Fibroblast of mammary gland (primary cell): ENCODE measurements at places on chromosomes 11 and 22.
A peak's percentile ranks its signal among the peaks of the same experiment; 100 is the strongest.

DNA sequence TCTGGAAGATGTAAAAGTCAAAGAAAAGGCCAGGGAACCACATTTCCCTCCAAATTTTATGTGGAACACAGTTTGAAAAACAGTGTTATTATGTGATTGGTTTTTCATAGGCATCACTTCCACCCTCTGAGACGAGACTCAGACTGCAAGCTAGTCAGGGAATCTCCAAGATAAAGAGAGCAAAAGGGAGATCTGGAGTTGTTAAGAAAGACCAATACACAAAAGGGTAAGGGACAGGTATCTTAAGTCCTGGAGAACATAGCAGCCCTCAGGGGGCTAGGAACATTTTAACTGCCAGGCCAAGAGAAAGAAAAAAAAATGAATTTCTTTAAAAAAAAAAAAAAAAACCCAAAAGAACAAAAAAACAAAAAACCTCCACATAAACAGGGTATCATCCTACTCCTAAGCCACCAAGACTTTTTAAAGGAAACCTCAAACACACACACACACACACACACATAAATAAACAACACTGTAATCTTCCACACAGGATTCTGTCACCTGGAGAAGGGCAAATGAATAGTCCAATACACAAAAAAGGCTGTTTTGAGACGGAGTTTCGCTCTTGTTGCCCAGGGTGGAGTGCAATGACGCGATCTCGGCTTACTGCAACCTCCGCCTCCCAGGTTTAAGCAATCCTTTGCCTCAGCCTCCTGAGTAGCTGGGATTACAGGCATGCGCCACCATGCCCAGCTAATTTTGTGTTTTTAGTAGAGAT lies 44.5 kb downstream of the CELF1 start:
- DNase-seq = no peak

- no peak for DNase-seq
Observed at GRCh38 chr11:32039149-32039548, 51.7 kb upstream of the RCN1 start.

DNA sequence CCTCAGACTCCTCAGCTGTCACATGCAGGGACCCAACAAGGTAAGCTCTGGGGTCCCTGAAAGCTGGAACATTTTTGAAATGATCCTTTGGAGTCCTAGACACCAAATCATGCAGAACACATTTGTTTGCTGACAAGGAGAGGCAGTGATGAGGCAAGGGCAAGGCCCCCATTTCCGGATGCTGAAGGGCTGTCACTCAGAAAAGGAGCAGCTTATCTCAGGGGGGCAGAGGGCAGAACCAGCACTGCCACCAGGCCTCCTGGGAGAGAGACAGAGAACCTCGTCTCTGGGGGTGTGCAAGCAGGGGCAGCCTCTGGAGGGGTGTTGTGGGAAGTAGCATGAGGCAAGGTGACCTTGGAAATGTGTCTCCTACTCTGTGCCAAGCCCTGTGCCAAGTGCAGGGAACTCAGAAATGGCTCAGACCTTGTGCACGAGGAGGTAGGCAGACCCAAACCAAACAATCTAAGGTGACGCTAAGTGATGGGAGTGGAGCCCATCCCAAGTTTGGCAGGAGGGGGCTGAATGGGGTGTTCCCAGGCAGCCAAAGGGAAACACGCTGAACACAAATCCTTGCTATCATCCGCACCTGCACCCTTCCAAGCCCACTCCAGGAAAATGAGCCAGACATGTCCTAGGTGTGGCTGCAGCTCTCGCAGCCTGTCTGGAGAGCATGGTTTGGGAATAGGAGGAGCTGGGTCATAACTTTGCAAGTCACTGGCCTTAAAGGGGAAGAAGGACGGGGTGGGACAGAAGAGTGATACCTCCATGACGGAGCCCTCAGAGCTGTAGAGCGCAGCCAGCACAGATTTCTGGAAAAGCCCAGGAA lies 94.2 kb downstream of the PDE2A start:
- DNase-seq = no peak

GRCh38 chr11:8714622-8715225 lies 32.1 kb downstream of the RPL27A start:
- no peak for DNase-seq

GRCh38 chr11:2518983-2519340 lies 74.2 kb downstream of the KCNQ1 start:
- no peak for DNase-seq

DNA sequence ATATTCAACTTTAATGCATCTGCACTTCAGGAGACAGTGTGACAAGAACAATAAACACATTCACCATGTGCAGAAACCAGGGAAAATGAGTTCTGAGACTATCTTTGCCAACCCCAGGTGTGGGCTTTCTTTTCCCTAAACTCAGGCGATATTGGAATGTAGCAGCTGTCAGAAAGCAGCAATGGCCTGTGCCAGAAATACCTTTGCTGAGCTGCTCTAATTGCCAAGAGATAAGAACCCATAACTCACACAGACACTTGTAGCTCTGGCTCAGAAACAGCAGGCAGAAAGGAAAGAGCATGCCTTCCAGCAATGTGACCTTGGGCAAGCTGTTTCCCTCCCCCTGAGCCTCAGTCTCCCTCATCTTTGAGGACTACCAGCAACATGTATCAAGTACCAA lies 77.6 kb downstream of the PLEKHA7 start:
- no peak for DNase-seq

- no peak for DNase-seq
Observed at GRCh38 chr11:46388619-46389449, 2.7 kb downstream of the CHRM4 start.

DNA sequence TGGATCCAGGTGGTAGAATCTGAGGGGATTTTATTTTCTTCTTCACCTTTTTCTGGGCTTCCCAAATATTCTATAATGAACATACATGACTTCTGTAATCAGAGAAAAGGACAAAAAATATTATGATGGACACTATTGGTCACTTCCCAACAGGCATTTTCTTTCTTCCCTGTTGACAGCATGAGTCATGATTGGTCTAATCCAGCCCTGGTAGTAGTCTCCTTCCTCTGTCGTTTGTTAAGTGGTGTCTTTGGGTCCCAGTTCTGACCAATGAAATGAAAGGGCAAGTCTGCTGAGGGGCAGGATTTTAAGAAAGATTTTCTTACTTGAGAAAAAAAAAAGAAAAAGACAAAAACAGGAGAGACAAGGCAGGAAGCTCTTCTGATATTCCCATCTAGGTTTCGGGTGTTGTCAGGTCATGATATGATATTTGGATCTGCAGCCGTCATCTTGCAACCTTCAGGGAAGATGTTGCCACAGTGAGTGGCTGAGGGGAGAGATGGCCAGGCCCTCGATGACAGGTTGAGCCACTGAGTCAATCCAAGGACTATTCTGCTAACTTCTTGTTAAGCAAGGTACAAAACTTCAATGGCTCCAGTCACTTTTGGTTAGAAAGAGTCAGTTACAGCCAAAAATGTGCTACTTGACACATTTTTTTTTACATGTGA lies 23.3 kb upstream of the PLEKHB1 start:
- peak; percentile 12 for DNase-seq

- DNase-seq = peak; percentile 33
Observed at GRCh38 chr11:45590743-45591142, 74.7 kb downstream of the CHST1 start.

DNA sequence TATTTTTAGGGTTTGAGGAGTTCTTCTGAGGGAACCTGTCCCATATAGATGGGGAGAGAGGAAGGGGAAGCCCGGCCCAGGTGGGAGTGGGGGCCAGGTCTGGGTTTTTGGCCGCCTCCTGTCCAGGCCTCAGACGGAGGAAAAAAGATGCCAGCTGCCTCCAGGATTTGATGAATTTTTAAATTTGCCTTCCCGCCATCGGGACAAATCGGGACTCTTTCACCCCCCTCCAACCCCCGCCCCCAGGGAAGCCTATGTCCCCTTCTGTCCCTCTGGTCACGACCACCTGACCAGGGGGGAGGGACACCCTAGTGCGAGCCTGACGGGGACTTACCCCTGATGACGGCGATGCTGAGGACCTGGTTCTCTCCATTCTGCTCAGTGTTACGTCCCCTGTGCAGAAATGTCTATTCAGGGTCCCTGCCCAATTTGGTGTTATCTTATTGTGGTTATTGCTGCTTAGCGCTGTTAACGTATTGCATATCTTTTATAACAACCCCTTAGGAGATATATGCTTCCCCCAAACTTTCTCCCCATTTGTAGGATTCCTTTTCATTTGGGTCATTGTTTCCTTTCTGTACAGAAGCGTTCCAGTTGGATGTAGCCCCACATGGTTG lies 115.9 kb upstream of the GRK3 start:
- peak; percentile 21 for DNase-seq

DNA sequence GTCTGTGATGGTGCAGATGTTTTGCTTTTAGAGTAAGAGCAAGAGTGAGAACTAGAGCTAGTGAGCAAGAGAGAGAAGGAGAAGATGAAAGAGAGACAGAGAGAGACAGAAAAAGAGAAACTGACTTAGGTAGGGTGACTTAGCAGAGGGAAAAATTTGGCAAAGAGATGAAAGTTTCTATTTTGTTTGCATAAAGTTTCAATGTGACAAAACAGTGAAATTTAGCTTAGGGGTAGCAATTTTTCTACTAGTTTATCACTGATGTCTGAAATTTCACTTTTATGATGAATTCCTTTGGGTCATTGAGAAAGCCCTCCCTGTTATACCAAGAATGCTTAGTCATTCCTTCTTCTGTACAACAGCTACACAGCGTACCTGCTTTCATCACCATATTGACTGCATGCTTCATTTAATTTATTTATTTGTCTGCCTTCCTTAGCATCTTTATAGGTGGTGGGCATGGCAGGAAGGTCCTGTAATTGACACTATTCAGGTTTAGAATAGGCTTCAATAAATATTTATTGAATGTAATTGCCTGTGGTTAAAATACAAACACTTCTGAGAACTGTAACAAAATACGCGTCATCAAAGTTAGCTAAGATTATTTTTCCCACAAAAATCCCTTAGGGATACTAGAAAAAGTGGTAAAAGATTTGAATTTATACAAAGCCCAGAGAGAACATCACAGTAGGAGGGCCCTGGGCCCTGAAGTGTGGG lies 19.9 kb upstream of the CTSC start:
- DNase-seq = peak; percentile 70

DNA sequence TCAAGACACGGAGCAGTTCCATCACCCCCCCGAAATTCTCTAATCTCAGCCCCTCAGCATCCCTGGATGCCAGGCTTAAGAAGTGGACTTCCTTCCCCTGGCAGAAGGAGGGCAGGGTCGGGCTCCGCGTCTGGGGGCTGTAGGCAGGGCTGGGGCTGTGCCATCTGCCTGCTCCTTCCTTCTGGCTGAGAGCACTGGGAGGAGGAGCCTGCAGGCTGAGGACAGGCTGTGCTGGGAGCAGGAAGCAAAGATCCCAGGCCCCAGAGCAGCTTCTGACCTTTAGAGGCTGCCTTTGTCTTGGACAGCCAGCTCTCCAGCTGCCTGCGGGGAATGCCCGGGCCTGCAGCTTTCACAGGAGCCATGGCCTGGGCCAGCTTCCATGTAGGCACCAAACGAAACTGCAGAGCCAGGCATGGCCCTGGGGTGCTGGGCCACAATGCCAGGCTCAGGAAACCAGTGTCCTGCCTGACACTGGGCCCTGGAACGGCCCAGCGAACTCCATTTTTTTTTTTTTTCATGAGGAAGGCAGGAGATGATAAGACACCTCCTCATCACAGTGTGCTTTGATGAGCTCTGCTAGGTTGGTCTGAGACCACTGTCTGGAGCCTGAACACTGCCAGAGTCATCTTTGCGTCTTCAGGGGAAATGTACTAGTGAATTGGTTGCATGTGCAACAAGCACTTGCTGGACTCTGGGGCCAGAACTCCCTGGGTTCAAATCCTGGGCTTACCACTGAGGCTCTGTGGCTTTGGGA lies 67.9 kb downstream of the MCM5 start:
- DNase-seq = peak; percentile 56

DNA sequence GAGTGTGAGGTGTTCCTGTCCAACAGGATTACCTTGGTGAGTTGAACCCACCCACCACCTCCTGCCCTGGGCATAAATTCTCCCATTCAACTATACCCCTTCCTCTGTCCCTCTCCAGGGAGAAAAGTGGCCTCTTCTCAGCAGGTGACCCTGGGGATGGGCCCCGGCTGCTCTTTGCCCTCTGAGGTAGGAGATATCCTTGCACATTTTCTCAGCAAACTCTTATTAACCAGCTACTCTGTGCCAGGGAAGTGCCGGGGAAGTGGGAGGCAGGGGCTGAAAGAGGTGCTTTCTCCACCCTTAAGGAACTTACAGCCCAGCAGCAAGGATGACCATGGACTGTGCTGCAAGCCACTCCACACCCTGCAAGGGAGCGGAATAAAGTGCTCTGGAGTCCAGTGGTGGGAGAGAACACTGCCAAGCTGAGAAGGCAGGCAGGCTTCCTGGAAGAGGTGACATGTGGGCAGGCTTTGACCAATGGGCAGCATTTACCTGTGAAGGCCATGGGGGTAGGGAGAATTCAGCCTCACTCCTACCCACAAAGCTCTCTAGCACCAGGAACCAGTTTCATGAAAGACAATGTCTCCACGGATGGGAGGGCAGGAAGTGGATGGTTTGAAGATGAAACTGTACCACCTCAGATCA lies 21.9 kb upstream of the OAF start:
- DNase-seq = no peak

DNA sequence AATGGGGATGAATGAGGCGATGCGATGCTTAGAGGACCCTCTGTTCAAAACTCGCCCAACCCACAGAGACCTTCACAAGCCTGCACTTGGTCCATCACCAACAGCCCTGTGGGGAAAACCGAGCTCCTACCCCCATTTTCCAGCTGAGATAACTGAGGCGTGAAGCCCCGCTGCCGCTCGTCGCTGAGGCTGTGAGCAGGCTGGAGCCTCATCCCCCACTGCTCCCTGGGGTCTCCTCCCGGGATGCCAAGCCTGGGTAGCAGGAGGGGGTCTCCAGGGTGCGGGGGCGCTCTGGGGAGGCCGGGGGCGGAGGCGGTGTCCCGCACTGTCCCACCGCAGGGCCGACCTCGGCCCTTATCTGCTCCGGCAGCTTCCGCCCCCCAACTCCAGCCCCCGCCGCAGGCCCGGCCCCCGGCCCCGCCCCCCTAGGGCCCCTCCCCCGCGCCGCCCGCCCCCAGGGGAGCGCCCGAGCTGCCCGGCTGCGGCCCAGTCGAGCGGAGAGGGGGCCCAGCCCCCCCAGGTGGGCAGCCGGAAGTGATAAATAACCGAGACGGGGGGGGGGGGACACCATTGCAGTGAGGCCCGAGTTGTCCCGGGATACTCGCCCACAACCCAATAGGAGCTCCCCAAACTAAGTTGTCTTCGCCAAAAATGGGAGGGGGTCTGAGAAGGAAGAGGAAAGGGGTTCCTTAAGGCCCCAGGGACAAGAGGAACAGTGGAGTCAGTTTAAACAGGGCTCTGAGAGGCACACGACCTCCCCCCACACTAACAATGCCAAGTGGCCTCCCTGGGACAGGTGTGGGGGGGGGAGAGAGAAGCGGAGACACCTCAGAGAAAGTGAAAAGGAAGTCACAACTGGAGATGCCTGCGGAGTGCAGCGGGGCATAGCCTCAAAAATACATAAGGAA lies 8.3 kb upstream of the SLC39A13 start:
- DNase-seq = no peak
